NCI-H1092 treated with DMSO at 0.1 percent for 48 hours (cell line): ENCODE measurements at places on chromosomes 5 and 9.

DNA sequence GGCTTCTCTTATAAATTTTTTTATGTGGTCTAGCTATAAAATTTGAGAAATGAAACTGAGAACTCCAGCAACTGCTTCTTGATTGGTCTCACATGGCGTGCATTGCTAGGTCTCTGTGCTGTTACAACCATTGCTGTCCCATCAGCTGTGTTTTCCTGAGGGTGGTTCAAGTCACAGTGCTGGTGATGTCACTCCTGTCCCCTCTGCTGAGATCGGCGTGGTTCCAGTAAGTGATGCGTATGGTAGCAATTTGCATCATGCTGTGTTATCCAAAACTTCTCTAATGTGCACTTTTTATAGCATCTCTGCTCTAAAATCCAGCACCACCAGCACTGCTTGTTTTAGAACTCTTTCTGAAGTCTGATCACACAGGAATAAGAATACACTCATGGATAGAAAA, 112.6 kb upstream of the ZNF608 start:
- DNase-seq: no peak

- DNase-seq: no peak
These were observed 521 bp upstream of the SLIT3 start for GRCh38 chr5:169301386-169301934.

DNA sequence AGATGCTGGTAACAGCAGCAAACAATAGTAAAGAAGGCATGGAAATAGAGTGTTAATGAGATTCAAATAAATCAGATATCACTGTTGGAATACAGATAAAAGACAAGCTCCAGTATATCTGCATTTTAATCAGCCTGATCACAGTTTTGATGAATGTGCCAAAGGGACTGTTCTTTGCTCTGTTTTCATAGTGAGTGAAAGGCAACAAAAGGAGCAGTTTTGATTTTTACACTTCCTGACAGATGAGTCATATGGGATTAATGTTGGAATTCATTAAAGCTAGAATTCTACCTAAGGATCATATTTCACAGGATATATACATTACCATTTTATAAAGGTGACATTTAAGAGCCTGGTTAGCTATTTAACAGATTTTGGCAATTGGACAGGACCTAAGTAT, 743.3 kb upstream of the PTPRD start:
- DNase-seq: no peak

DNA sequence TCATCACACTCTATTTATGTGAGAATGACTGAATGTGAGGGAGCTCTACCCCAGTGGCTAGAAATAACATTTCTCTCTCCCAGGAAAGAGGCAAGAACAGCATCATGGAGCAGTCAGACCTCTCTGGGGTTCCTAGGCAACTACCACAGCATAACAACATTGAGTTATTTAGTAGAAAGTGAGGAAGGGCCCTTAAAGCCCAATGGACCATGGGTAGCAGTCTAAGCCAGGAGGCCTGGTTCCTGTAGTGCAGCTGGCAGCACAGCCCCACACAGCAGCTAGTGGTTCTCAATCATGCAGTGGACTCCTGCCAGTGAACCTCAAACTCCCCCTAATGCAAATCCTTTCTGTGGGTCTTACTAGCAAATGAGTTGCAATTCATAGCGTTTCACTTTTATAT, 55.3 kb downstream of the SPEF2 start:
- DNase-seq: no peak

GRCh38 chr9:130689937-130690700, 3.5 kb upstream of the EXOSC2 start:
- DNase-seq: peak; percentile 49

DNA sequence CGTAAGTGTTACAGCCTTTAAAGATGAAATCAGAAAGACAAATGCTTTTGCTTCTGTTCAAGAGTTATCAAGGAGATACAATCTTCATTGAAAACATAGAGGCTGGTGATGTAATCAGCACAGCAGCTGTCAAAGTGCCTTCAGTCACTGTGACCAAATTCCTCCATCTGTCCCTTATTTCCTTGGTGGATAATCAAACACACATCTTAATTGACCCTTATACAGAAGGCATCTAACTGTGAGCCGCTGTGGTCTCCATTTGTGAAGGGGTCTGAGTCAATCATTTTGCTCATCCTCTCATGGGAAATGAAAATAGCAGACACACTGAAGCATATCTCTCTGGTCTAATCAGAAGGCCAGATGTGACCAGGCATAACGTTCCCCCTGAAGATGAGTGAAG, 130.1 kb upstream of the TLR4 start:
- no peak for DNase-seq

- DNase-seq: peak; percentile 72
These were observed at the start of gene RNF130 for GRCh38 chr5:180071531-180072255. RNF130 (minus strand) TSS chr5:180071759; CDS start chr5:180071702, 57 bp downstream.

- DNase-seq: no peak
These were observed 1.7 kb downstream of the DNM1 start for GRCh38 chr9:128204858-128205257.

GRCh38 chr5:163385271-163385670, 52.1 kb upstream of the CCNG1 start:
- no peak for DNase-seq

DNA sequence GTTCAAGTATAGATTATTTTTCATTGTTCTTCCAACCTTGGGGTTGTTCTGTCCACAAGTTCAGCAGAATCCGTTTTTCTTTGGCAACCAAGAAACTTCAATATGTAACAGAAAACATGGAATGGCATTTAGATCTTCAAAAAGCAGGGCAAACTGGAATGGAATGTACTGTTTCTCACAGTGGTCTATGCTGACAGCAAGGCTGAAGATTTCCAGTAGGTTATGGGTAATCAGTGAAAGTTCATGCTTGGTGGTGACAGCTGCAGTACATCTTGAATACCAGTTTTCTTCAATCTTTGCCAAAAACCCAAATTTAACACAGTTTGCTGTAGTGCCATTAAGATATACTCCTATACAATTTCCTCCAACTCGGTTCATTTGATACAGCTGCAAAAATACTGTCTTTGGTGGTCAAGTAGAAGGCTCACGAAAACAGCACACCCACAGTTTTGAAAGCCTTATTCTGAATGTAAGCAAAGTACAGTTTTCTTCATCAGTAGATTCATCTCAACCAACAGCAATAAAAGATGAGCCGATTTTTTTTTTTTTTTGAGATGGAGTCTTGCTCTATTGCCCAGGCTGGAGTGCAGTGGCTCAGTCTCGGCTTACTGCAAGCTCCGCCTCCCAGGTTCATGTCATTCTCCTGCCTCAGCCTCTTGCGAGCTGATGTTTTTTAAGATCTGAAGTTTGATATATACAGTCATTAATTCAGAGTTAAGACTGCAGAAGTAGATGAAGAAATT, 4.9 kb downstream of the TRIM52 start:
- no peak for DNase-seq

GRCh38 chr5:106154280-106154716, 1516.4 kb downstream of the EFNA5 start:
- no peak for DNase-seq

- no peak for DNase-seq
These were observed 36.2 kb upstream of the CXXC5 start for GRCh38 chr5:139611703-139612584.

DNA sequence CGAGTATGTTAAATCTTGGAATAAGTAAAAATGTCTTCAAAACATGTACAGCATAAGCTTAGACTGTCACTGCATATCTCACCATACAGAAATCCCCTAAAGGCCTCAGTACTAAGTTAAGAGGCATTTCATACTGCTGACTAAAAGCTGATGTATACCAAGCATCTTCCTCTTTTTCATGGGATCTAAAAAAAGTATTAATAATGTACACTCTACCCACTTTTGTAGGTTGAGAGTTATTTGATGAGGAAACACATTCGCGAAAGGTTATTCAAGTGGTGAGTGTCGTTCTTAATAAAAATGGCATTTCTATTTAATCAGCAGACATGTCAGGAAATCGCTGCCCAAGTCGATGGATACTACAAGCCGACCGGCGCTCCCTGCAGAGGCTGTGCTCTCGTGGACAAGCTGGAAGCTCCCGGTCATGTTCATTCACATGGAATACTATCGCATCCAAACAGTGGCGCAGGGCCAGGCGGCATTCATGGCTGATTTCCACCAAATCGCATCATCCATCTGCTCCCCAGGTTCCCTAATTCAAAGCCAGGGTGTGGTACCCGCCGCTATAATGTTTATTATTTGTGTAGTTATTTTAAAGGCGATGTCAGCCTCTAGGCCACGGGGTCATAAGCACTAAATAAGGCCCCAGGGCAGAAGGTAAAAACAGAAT, 724 bp downstream of the SGTB start:
- DNase-seq: peak; percentile 52

DNA sequence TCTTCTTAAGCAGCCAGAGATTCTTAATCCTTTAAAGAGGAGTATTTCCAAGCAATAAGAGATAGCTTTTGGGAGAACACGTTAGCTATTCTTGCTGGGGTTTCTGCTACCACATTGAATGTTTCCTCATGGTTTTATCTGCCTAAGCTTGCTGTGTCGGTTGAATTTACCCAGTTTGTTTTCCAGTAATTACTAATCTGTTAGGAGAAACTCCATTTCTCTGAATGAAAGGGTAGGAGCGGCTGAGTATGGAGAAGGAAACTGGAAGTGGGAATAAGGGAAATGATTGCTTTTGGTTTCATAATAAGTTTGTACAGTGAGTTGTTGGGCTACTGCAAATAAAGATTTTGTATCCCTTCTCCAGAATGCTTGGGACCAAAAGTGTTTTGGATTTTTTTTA, 1.2 kb downstream of the JAK2 start:
- DNase-seq: no peak

GRCh38 chr5:55416306-55416705, 108.5 kb downstream of the MTREX start:
- no peak for DNase-seq

DNA sequence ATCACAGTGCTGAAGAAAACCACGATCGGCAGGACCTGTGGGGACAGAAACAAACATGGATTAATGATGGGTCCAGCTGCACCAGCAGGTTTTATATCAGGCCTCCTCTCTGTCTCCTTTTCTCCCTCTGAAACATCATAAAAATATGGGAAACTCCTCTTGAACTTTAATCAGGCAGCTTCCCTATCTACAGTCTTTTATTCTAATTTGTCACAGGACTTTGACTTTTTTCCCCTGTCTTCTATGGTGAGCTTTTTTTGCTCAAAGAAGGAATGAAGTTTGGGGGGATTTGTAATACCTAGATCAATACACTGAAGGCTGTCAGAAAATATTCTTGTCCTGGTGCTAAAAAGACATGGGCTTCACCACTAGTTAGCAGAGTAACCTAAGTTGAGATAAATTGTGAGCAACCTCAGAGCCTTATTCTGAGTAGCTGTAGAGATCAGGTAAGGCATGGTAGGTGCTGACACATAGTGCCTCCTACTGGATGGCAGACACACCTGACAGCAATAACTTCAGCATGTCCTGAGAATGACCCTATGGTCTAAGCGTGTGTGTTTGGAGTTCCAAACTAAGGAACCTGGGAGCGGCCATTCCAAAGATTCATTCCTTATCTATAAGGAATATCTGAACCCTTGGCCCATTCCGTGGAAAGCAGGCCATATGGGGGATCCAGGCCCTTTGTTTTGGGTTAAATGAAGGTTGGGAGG, 46.2 kb downstream of the SLC28A3 start:
- DNase-seq: no peak

DNA sequence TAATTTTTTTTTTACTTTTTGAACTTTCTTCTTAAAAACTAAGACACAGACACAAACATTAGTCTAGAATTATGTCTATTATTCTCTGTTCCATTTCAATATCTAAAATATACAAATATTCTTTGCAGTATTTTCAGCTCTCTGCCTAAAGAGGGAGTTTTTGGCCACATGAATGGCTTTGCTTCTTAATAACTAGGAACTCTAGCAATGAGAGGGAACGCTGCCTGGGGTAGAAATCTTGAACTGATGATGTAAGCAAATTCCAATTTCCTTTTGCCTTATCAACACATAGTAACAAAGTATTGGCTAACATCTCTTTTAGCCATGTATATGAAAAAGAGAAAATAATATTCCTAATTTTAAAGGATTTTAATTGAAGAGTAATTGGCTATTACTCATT, 51.9 kb downstream of the SLC25A46 start:
- DNase-seq: no peak

- DNase-seq: no peak
These were observed 191.3 kb downstream of the RGS3 start for GRCh38 chr9:113654605-113655428.
